ENCODE measurements at places on chromosomes 2 and 18. TPM values are rescaled to one million over a fixed set of nuclear protein-coding genes. Genes with fewer than 3 reads are reported as not detected.
A peak's percentile ranks its signal among the peaks of the same experiment; 100 is the strongest.

DNA sequence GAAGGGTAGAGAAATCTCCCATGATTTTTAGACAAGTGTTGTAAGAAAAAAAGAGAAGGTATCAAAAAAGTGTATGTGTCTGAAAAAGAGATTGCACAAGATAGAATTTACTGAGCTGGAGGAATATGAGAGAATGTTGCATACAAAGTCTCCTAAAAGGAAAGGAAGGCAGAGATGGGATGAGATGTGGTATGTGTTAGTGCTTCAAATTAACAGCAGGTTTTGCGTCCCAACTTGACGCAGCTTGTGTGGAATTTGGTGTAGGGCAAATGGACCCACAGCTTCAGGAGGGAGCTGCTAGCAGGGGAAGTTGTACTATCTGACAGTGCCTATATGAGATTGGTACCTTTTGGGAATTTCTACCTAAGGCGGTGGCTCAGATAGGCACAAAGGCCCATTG lies 9.0 kb upstream of the RASGRP3 start:
- no peak for DNase-seq

DNA sequence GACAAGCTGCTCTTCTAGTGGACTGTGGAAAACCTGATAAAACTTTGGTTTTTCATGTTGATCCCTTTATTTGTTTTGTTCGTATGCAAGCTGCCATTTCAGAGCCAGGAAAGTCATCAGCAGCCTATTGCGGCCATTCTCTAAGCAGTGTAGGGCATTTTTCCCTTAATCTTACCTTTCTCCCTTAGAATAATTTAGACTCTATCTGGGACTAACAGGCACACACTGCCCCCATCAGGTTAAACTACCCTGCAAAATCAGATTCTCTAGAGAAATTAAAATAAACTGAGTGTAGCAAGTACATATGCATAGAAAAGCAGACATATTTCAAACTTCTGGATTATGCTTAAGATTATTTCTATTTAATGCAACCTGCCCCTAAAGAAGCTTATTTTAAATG lies 347.5 kb downstream of the METTL4 start:
- DNase-seq = no peak

DNA sequence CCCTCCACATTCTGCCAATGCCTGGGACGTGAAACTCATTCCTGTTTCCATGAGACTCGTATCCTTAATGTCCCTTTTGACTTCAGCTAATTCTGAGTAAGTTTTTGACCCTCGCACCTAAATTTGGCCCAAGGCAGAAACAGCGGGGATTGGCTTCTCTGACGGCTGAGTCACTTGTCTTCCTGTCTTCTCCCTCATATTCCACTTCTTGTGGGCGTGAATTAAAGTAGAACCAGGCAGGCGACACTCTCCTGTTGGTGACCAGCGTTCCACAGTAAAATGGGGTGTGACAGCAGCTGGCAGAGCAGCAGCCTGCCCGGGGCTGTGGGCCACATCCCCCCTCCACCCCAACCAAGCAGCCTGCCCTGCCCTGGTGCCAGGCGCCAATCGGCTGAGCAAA lies 15.5 kb downstream of the TTC32 start:
- DNase-seq = no peak

- DNase-seq = no peak
Observed at GRCh38 chr2:123500346-123500745, 524.7 kb upstream of the CNTNAP5 start.

DNA sequence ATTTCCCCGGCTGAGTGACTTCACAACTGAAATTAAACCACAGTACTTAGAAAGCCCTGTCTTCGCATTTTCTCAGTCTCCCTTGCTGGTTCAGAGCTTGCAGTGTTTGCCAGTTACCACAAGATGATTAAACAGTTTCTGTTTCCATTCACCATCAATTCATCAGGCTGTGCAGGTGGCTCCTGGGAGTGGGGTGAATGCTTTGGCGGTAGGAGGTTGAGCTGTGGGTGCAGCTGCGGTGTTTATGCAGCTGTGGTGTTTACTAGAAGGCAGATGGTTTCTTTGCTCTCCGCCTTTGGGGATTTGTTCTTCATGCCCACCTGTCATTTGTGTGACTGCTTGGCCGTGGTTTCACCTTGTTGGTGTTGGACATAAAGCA lies 16.1 kb downstream of the ACOXL start:
- DNase-seq = peak; percentile 94

DNA sequence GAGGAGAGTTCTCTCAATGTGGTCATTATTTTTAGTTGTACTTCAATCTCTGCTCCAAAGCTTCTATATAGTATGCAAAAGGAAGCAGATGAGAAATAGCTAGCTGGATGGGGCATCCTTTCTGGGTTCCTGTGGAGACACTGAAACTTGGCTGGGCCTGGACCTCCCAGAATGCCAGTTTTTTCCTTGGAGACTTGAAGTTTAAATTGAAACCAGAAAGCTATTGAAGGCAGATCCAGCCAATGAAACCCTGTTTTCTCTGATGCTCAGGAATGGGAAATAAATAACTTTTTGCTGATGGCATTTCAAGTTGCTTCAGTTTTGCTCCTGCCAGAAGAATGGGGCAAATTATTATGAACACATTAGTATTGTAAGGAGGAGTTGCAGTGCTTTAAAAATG lies 2.9 kb downstream of the SETBP1 start:
- no peak for DNase-seq

GRCh38 chr2:12636837-12637581 lies 79.7 kb upstream of the TRIB2 start:
- no peak for DNase-seq

DNA sequence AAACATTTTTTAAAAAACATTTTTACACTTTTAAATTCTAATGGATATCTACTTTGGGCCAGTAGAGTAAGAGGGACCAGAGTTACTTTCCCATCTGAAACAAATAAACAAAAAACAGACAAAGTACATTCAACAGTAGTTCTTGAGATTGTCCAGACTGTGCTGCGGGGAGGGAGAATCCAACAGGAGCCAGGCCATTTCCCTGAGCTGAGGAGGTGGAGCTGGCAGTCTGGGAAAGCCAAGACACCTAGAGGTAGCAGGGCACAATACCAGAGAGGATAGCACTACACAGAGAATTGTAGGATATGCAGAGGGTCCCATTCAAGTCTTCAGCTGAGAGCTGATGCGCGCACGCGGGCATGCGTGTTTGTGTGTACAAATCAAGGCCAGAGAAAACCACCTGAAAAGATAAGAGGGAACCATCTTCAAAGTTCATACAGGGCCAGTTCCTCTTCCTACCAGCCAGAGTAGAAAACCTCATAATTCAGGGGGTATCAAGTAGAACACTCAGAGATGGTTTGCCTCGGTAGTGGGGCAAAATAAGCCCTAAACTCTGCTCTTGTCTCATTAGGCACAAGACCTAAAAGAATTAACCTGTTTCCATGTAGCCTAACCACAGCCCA lies 44.0 kb downstream of the PTRHD1 start:
- no peak for DNase-seq

GRCh38 chr2:117828870-117829269 lies 14.4 kb downstream of the DDX18 start:
- DNase-seq = no peak

GRCh38 chr2:239752951-239753350 lies 272.2 kb downstream of the NDUFA10 start:
- DNase-seq = no peak

DNA sequence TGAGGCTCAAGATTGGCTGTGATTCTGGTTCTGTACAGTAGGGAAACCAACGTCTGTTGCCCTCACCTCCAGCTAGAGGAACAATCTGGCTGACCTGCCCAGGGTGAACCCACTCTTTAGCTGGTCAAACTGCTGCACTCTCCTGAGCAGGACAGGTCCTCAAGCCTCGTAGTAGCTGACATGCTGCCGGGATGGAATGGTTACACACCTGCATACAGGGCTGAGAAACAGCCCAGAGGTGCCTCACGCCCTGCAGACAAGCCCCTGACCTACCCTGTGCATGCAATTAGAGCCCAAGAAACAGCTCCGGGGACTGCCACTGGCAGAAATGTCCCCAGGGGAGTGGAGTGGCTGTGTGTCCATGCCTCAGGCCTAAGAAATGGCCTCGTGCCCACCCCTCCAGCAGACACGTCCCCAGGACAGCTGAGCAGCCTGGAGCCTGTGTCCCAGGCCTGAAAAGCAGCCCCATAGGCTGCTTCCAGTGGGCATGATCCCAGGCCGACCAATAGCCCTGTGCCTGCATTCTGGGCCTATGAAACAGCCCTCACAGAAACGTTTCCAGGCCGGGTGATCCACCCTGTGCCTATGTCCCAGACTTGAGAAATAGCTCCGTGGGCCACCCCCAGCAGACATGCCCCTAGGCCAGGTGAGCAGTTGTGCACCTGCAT lies 25.4 kb downstream of the BOLL start:
- DNase-seq = no peak

GRCh38 chr2:136917411-136917881 lies 152.1 kb downstream of the THSD7B start:
- no peak for DNase-seq

DNA sequence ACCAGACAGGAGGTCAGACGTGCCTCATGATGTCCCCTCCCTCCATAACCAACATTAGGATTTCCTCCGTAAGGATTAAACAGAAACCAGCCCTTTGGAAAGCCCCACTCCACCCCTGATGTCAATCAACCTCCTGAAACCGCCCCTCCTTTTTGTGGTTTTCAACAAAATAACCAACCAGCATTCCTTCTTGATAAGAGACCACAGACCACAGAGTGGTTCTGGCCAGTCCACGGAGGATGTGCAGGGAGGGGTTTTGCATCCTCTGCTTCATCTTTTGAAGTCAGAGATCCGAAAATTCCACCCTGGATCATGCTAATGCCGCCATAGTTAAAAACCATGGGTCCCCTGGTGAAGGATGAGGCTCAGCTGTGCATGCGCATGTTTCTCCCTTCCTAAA lies 180.0 kb upstream of the CCDC150 start:
- peak; percentile 77 for DNase-seq

GRCh38 chr18:3704556-3705344 lies 254.8 kb downstream of the TGIF1 start:
- DNase-seq = no peak

DNA sequence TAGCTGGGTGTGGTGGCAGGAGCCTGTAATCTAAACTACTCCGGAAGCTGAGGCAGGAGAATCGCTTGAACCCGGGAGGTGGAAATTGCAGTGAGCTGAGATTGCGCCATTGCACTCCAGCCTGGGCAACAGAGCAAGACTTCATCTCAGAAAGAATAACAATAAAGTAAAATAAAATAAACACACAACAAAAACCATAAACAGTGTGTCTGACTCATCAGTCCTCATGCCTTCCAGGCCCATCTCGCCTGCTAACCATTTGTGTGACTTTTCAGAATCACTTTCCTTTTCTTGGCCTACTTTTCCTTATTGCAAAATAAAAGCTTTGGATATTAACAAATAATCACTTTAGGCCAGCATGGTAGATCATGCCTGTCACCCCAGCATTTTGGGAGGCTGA lies 42.0 kb upstream of the ASXL2 start:
- no peak for DNase-seq

- DNase-seq = no peak
Observed at GRCh38 chr2:213057977-213058376, 93.4 kb downstream of the IKZF2 start.

DNA sequence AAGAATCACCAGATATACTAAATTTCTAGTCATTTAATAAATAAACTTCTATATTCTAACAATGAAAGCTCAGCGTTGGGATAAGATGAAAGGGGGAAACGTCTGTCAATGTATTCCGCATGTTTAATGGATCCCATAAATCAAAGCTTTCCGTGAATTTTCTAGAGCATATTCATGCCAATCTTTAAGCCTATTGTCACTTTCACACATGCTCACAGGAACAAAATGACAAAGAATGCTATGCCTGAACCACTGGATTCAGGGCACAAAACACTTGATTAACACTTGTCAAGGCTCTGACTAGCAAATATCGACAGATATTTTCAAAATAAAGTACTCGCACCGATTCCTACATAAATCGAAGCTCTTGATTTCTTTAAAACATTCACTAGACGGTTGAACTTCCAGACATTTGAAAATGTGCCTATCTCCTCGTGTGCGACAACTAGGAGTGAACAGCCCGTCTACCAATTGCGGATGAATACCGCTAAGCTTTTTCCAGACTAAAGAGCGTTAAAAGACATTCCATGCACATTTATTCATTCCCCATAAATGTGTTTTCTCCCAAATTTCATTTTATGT lies 1.8 kb downstream of the TLK1 start:
- DNase-seq = no peak

- no peak for DNase-seq
Observed at GRCh38 chr18:70598406-70598805, 309.6 kb downstream of the SOCS6 start.

ADCY3 gene
- total RNA-seq = 103 TPM

TCF23 gene
- not detected for total RNA-seq

CDH19 gene
- total RNA-seq = not detected

RAB3GAP1 gene
- 24.2 TPM for total RNA-seq

STPG4 gene
- 0.16 TPM for total RNA-seq

CCDC121 gene
- 0.54 TPM for total RNA-seq

CDCA7 gene
- 116 TPM for total RNA-seq

IL36A gene
- total RNA-seq = 0.23 TPM
